ENCODE measurements at places on chromosomes 5 and 9. TPM values are rescaled to one million over a fixed set of nuclear protein-coding genes. Genes with fewer than 3 reads are reported as not detected.
A peak's percentile ranks its signal among the peaks of the same experiment; 100 is the strongest.

The FOCAD gene
- 66.9 TPM for total RNA-seq

DNA sequence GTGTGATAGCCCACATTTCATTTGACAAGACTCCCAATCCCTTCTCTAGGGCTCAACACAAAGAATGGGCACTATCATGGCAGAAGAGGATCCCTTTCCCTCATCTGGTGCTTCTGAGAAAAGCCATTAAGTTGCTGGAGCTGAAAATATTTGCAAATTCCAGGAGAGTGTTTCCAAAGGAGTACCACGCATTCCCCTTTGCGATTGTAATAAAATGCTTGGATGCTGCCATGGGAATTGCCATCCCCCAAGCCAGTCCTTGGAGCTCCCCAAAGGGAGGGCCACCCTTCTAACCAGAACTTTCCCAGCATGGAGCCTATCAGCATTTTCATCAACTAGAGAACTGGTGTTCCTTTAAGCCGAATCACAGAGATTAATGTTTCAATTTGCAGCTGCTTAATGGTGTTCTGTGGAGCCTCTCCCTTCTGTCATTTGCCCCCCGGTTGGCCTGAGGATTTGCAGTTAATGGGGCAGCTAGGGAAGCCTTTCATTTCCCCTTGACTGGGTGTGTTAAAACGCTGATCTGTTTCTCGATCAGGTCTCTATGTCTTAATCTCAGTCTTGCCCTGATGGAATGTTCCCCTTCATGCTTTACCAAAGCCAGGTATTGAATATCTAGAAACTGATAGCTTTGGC is 133.0 kb downstream of the ENC1 start:
- H3K4me3 ChIP-seq, result no peak overlapping the region
- H3K36me3 ChIP-seq, result no peaks in the 10 kb centered on the region
- no peak for DNase-seq
- no peaks in the 10 kb centered on the region for H3K27me3 ChIP-seq
- peaks cover 6% of the 10 kb centered on the region for H3K4me1 ChIP-seq
- H3K27ac ChIP-seq, result no peak overlapping the region

The FOXD4 gene
- 0.42 TPM for total RNA-seq

DNA sequence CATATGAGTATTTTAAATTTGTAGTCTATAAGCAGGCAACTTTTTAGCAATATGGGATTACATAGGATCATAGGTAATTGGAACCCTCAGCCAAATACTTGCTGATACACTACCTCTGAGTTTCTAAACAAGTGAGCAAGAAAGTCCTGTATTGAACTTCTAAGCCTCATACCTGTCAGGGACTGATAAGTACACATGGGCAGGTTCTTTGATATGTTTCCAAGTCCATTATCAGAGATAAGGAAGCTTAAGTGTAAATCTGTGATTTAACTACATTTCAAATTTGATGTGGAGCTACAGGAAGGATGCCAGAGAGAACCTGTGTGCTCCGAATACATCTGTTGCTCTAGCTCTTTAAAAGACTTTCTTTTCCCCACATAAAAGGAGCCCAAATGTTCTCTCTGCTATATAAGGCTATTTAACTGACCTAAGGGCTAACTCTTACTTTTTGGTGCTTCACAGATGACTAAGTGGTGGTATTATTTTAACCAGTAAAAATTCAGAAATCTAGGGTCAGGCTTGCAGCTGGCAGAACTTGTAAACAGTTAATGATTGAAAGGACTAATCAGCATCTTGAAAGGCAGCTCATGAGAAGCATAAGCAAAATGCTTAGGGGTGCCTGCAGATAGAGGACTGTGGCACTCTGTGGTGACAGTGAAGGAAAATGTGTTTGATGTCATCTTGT is 228.6 kb downstream of the NR3C1 start:
- no peak overlapping the region for H3K4me3 ChIP-seq
- no peaks in the 10 kb centered on the region for H3K4me1 ChIP-seq
- H3K36me3 ChIP-seq, result no peaks in the 10 kb centered on the region
- H3K27ac ChIP-seq, result no peak overlapping the region
- no peak for DNase-seq

DNA sequence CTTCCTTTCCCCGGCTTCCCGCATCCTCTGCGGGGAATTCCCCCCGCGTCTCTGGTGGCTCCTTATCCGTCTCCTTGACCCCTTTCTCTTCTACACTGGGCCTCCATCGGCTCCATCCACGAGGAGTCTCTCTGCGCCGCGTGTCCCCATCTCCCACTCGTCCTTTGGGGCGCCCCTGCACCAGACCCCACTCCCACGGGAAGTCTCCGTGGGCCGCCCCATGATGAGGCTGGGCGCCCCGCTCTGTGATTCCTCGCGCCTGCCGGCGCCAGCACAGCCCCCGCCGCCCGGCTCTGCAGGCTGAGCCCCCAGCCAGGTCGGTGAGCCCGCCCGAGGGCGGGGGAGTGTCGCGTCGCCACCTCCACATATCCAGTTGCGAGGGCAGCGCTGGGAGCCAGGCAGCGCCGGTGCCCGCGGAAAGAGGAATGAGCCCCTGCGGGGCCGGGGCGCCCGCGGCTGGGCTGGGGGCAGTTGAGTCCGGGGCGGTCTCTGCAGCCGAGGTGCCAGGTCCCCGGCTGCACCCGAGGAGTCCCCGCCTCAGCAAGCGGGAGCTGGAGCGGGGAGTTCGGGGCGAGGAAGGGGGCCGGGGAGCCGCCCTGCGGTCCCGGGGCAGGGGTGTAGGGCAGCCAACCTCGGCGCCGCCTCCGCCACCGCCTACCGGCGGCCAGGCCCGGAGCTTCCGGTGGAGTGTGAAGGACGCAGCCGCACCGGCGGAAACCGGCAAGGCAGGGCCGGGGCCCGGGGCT is 2.1 kb upstream of the TRAF1 start:
- H3K36me3 ChIP-seq, result no peaks in the 10 kb centered on the region
- H3K27me3 ChIP-seq, result no peaks in the 10 kb centered on the region
- H3K27ac ChIP-seq, result peak overlapping the region; percentile 69
- H3K4me1 ChIP-seq, result peaks cover 39% of the 10 kb centered on the region
- DNase-seq, result peak; percentile 62
